ENCODE measurements at places on chromosomes 7 and 10.

DNA sequence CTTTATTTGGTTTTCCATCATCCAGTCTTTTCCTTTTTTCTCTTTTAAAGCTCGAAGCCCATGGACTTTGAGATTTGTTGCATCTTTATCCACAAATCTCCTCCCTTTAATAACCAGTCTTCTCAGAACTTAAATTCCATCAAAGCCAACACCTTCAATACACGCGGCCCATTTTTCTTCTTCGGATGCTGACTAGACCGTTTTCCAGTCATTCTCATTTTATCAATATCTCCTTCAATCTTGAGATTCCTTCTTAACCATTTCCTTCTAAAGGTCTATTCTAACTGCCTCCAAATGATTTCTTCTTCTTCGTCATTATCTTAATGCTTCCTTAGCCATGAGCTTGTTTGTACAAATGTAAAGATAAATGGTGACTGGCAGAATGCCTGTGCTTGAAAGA, 173.5 kb downstream of the BAMBI start:
- no peak for DNase-seq

DNA sequence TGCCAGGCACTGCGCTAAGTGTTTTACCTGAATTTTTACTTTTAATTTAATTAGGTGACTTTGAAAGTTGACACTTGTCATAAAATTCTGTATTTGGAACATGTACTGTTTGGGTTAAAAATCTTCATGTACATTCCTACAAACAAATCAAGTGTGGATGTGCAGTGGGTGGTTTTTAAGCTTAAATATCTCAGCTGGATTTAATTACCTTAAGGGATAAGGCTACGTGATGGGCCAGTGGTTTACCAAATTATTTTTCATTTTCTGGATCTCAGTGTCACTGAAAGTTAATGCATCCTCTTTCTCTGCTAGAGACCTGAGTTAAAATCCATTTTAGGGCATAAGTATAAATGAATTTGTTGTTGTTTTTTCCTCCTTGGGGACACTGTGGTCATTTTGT, 51.1 kb downstream of the EXOC4 start:
- no peak for DNase-seq

- no peak for DNase-seq
These were observed at the start of gene MOGAT3 for GRCh38 chr7:101200862-101201599. Gene MOGAT3 (minus strand): TSS chr7:101201036. CDS start chr7:101200854, 182 bp downstream.

- no peak for DNase-seq
These were observed 3.8 kb upstream of the DMTF1 start for GRCh38 chr7:87148332-87148955.

DNA sequence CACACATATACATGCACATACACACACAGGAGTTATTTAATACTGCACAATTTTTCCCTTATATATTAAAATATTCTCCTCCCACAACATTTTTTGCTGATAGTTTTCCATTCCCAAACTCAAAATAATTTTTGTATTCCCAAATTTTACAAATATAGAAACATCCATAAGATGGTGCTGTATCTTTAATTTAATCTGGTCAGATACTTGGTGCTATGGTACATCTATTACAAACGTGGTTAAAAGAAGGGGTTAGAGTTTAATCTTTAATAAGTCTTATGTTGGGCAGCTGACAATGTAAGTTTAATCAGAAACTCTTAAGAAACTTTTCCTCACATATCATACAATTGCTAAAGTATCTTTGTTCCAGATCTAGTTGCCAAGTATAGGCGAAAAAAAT, 10.2 kb upstream of the CADPS2 start:
- no peak for DNase-seq

DNA sequence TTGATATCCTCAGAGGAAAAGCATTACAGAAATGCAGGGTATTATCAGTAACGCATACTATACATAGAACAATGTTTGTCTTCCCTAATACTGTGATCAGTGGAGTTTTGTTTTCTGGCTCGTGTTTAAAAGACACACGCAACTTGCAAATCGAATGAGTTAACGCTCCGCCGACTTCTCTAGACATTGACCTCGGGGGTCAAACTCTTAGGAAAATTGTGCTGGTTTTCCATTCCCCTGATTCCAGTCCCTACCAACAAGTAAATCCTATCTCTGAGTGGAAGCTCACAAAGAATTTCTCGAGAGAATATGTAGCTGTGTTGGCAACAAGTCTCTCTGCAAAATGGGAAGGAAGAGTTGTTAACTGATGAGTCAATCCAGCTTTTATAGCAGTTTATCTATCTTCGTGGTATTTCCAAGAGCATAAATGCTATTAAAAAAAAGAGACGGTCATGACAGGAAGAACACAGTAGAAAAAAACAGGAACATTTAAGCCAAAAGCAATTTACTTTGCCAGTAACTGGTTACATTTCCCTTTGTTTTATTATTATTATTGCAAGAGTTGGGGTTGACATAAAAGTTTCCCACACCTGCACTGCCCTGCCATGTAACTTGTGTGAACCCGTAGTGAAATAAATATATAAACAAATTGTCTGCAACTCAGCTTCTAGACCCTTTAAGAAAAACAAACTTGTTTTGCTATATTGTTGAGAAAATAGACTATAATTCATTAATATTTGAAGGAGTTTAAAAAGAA, 144.4 kb downstream of the ARID5B start:
- DNase-seq: no peak

DNA sequence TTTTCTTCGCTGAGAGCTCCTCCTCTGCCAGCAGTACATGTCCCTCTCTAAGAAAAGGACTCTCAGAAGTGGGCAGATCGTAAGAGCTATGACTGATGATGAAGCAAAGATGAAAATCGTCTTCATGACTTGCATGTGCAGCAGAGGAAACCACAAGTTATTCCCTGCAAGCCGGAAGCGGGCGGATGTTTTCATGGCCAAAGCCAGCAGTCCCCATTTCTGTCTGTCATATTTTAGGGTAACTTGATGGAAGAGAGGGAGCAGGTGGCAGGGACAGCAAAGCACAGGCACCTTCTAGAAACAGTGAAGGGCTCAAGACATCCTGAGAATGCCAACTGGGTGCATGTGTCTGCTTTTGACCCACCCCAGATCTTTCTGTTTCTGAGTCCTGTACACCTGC, 19.9 kb downstream of the KLF6 start:
- no peak for DNase-seq

DNA sequence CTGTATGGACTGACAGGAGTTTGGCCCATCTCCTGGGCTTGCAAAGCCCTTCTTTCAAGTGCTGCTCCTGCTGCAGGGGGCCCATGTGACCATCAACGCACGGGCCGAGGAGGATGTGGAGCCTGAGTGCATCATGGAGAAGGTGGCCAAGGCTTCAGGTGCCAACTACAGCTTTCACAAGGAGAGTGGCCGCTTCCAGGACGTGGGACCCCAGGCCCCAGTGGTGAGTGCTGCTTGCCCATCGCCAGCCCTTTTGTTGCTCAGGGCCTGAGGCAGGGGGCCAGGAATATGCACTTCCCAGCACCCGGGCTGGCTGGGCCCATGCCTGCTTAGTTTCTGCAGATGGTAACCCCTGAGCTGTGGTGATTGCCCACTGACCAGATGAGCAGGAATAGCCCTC, 8.7 kb downstream of the PGAM2 start:
- no peak for DNase-seq

GRCh38 chr7:96241855-96242254, 80.0 kb downstream of the SLC25A13 start:
- DNase-seq: no peak

DNA sequence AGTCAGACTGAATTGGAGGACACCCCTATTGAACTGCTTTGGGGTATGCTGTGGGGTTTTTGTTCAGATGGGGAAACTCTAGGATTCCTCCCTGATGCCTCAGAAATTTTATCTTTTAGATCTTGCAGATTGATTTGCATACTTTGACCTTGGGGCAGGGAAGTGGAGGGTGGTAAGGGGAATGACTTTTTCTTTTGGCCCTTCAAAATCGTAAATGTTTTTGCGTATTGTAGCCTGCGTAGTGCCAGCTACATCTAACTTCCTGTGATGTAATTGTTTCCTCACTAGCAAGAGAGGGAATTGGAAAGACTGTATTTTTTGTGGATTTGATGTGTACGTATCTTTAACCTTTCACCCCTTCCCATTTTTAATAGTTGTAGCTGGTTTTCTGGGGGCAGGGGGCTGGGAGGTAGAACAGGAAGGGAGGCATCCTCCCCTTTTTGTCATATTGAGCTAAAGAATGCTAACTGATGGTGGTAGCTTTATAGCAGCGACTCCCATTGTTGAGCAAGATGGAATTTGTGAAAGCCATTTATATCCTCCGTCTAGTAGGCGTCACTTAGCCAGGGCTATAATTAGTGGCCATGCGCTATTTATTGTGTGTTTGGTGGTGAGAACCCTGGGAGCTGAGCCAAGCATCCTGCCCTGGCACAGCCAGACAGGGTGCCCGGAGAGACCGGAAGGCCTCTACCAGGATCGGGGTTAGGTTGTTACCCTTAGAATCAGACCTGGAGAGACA, 11.3 kb downstream of the DUSP5 start:
- no peak for DNase-seq

DNA sequence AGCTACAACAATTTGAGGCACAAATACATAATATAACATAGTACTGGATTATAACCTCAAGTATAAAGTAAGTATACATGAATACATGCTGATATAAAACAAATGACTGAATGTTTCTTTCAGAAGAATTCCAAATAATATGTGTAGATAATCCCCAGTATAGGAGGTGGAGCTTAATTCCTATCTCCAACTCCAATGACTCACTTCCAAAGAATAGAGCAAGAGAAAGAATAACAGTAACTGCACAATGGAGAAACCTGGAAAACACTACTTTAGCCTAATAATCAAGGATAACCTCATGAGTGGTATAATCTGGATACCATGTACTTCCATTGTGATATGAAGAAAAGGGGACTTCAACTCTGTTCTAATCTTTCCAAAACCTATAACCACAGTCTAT, 13.7 kb upstream of the SEMA3C start:
- DNase-seq: no peak

DNA sequence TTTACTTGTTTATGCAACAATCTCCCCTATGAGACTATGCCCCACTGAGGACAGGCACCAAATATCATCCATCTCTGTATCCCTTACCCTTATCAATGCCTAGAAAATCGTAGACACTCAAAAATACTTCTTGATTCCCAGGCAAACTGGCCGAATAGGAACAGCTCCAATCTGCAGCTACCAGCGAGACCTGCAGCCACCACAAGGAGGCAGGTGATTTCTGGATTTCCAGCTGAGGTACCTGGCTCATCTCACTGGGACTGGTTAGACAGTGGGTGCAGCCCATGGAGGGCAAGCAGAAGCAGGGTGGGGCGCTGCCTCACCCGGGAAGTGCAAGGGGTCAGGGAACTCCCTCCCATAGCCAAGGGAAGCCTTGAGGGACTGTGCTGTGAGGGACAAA, 10.8 kb upstream of the PPP1R3C start:
- DNase-seq: no peak

- DNase-seq: no peak
These were observed 214.3 kb downstream of the ELMO1 start for GRCh38 chr7:37234334-37234733.

DNA sequence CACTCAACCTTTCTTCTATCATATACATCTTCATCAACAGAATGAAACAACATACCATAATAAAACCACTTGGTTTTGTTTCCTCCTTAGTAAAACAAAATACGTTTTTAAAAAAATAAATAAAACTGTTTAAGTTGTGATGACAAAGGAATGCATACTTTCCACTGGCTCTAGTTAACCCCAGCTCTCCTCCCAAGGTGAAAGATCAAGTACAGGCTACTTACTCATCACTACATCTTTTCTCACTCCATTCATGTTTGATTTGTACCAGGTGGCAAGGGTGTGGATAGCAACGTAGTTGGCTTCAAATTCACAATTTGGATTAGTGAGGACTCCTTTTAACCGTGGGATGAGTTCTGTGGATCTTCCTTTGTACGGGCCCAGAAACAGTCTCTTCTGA, 14.7 kb downstream of the OGA start:
- no peak for DNase-seq

- no peak for DNase-seq
These were observed 350 bp upstream of the ZNF37A start for GRCh38 chr10:38093816-38094157.

DNA sequence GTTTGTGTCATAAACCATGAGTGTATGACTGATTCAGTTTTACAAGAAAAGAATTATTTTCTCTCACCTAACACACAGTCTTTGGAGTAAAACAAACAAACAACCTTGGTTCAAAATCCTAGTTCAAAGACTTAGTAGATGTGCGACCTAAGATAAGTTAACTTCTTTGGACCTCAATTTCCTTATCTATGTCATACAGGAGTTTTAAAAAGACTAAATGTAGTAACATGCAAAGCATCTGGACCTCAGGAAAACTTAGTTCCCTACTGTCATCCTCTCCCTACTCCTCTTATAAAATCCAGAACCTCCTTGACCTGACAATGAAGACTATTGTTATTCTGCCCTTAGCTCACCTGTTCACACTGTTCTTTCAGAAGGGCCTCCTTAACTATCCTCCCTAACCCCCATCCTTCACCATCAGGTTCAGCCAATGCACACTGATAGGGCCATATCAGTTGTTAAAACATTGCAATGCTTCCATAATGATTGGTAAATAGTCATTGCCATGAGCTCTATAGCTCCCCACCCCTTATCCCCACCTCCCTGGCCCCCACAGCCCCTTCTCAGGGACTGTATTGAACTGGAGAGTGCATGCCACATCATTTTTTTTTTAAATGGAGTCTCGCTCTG, 28.8 kb upstream of the CCNJ start:
- DNase-seq: no peak

DNA sequence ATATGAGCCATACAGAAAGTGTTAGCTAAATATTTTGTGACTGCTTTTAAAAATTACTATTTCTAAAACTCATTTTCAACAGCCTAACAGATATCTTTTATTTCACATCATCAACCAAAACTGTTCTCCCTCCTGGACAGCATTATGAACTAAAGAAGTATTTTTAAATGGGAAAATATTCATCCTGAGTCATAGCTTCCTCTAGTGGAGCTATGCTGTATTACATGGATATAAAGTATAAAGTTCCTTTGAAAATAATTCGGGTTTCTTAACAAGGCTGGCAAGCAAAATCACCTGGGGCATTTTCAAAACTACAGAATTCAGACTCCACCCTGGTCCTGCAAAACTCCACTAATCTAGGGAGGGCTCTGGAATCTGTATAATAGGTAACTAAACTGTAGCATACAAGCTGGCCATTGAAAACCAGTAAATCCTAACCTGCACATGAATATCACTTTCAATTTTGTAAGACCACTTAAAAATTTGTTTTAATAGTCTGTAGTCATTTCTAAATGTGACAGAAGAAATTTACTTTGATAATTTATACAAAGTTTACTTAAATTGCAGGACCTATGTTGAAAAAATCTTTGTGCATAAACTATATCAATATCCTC, 53.5 kb downstream of the SCIN start:
- no peak for DNase-seq

- no peak for DNase-seq
These were observed 218.2 kb upstream of the MDFIC start for GRCh38 chr7:114703677-114704076.

DNA sequence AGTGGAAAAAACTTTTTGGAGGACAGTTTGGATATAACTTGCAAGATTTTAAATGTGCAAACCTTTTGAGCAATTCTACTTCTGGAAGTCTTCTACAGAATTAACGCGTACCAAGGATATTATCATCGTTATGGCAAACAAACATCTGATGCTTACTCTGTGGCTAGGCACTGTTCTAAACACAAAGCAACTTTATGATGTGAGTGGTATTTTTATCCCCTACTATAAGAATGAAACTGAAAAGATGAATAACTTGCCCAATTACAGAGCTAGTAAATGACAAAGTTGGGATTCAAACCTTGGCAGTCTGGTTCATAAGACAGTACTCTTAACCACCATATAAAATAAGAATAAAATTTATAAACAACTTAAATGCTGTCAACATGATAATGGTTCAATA, 15.8 kb downstream of the ASZ1 start:
- DNase-seq: no peak

All from brain pericyte (primary cell).